ENCODE measurements at places on chromosomes 6 and 20.
A peak's percentile ranks its signal among the peaks of the same experiment; 100 is the strongest.

GRCh38 chr6:151089978-151090377 lies 149.8 kb upstream of the AKAP12 start:
- no peak for DNase-seq

DNA sequence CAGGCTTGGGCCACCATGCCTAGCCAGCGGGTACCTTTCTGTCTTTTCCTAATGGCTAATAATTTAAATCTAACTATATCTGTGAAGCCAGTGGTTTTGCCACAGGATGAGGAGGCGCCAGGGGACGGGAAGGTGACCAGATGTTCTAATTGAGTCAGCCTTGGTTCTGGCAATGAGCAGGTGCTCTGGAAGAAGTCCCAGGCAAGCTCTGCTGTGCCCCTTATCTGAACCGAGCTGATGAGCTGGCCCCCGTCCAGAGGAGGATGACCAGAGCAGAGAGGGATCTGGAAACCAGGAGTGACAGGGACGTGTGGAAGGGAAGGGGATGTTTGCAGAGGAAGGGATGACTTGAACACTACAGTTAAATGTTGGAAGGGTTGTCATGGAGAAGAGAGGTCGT lies 46.7 kb downstream of the SLC35D3 start:
- no peak for DNase-seq

GRCh38 chr6:167996424-167997199 lies 859 bp upstream of the KIF25 start:
- no peak for DNase-seq

GRCh38 chr6:146364816-146365594 lies 178.6 kb upstream of the RAB32 start:
- no peak for DNase-seq

DNA sequence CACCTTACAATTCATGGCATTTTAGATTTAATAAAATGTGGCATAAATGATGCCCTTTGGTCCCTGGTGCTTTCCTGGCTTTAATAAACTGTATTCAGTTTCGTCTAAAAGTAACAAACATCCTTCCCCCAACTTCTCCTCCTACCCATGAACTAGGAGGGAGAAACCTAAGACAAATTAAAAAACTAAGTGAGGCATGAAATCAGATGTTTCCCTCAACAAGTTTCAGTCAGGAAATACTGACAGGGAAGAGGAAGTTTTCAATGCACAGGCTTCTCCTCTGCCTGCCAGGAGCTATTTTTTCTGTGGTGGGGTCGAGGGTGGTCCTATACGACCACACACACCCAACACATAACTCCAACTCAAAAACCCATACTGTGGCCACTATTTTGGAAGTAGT lies 10.0 kb downstream of the HBS1L start:
- no peak for DNase-seq

GRCh38 chr6:153947808-153948447 lies 91.1 kb upstream of the OPRM1 start:
- DNase-seq, result peak; percentile 5
